Sigmoid colon (tissue), 7 donors: ENCODE measurements at places on chromosomes 16 and 17. TPM values are rescaled to one million over a fixed set of nuclear protein-coding genes. Genes with fewer than 3 reads are reported as not detected.

GRCh38 chr17:57985675-57985974, 2.4 kb downstream of the VEZF1 start:
- DNase-seq, result no peak
- no peaks in the 10 kb centered on the region for H3K27me3 ChIP-seq
- peak overlapping the region; percentile 89 for H3K4me3 ChIP-seq
- H3K36me3 ChIP-seq, result no peaks in the 10 kb centered on the region
- peak overlapping the region; percentile 97 for H3K27ac ChIP-seq

DNA sequence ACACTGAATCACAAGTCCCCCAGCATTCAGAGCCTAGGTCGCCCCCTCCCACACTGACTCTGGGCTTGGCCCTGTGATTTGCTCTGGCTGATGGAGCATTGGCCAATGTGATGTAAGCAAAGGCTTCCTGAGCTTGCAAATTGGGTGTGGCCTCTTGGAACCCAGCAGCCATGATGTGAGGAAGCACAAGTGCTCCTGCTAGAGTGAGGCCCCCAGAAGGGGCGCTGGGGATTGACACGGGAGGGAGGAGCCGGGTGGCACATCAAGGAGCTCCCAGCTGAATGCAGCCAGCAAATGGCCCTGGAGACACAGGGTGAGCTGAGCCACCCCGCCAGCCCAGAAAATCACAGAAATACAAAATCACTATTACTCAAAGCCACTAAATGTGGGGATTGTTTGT, 308.5 kb downstream of the C16orf95 start:
- no peaks in the 10 kb centered on the region for H3K36me3 ChIP-seq
- H3K27me3 ChIP-seq, result no peaks in the 10 kb centered on the region
- no peak overlapping the region for H3K4me3 ChIP-seq
- no peaks in the 10 kb centered on the region for H3K4me1 ChIP-seq
- no peak for DNase-seq
- H3K27ac ChIP-seq, result no peak overlapping the region

DNA sequence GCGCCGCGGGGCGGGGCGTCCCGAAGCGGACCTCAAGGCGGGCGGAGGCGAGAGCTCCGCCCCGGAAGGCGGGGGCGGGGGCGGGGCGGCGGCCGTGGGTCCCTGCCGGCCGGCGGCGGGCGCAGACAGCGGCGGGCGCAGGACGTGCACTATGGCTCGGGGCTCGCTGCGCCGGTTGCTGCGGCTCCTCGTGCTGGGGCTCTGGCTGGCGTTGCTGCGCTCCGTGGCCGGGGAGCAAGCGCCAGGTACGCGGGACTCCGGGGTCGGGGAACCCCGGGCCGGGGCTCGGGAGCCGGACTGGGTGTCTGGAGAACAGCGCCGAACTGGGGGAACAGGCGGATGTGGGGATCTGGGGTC, at the start of gene TNFRSF12A:
TSS of gene TNFRSF12A (plus strand) at position 122 of the 357 bp plus-strand sequence. CDS start at position 152, 30 bp downstream.
- peak within 1 kb of the TSS; percentile 74 for H3K4me3 ChIP-seq
- H3K27me3 ChIP-seq, result peaks cover 24% of the 10 kb centered on the region
- peaks cover 59% of the 10 kb centered on the region for H3K4me1 ChIP-seq
- no peaks in the 10 kb centered on the region for H3K36me3 ChIP-seq
- peak within 1 kb of the TSS; percentile 98 for H3K27ac ChIP-seq
- DNase-seq, result peak; percentile 83

DNA sequence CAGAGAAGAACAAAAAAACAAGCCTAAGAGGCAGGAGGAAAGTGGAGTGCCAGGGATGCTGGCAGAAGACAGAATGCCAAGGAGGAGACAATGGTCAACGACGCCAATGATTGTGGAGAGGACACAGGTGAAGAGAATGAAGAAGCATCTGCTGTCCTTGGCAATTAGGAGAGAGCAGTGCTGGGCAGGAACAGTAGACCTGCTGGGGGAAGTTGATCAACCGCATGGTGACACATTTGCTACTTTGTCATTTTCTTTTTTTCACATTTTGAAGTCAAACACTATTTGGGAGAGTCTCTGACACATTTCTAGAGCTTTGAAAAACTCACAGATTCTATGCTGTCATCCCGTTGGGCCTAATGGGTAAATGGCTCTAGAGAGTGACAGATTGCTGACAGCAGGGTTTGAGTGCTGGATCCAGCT, 1.1 kb upstream of the PIK3R6 start:
- H3K4me1 ChIP-seq, result no peaks in the 10 kb centered on the region
- no peak overlapping the region for H3K27ac ChIP-seq
- no peaks in the 10 kb centered on the region for H3K36me3 ChIP-seq
- DNase-seq, result no peak
- H3K4me3 ChIP-seq, result no peak overlapping the region

SLC16A13 gene
- 1.1 TPM for total RNA-seq

DNA sequence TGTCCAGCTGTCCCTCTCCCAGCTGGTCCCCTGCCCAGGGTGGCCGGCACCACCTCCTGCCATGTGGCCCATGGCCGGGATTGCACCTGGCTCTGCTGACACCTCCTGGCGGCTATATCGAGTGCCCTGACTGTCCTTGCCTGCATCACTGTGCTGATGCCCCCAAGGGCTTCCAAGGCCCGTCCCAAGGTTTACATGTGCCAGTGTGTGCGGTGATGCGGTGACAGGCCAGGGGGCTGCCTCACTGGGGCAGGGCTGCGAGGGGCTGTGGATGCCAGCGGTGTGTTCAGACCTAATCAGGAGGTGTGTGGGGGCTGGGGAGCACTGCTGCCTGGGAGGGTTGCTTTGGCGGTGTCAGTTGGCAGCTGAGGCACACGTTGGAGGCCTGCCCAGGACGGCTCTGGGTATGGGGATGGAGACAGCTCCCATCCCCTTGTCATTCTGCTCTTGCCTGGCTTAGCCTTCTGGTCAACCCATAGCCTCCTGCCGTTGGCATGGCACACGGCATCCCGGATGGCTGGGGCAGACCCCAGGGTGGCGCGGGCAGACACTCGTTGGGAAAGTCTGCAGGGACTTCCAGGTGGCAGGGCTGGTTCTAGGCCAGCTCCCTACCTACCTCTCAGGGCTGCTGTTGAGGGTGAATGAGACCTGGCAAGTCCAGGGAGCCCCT, 5.5 kb downstream of the MAP2K3 start:
- no peaks in the 10 kb centered on the region for H3K36me3 ChIP-seq
- no peaks in the 10 kb centered on the region for H3K27me3 ChIP-seq
- peak; percentile 90 for DNase-seq
- peaks cover 58% of the 10 kb centered on the region for H3K4me1 ChIP-seq

GRCh38 chr17:81239714-81240555, 817 bp downstream of the NDUFAF8 start:
- no peaks in the 10 kb centered on the region for H3K27me3 ChIP-seq
- H3K27ac ChIP-seq, result peak overlapping the region; percentile 92
- H3K4me1 ChIP-seq, result peaks cover 45% of the 10 kb centered on the region
- H3K36me3 ChIP-seq, result no peaks in the 10 kb centered on the region
- H3K4me3 ChIP-seq, result peak overlapping the region; percentile 93

CD300A gene
- total RNA-seq, result 3.5 TPM

STH gene
- total RNA-seq, result not detected

- no peak for DNase-seq
- no peak overlapping the region for H3K4me3 ChIP-seq
- no peak overlapping the region for H3K27ac ChIP-seq
- H3K36me3 ChIP-seq, result no peaks in the 10 kb centered on the region
- no peaks in the 10 kb centered on the region for H3K27me3 ChIP-seq
These were observed 271.4 kb downstream of the MAF start for GRCh38 chr16:79329166-79329521.

NOXO1 gene
- not detected for total RNA-seq
